ENCODE measurements at places on chromosomes 12 and 14.

- DNase-seq = no peak
Observed at GRCh38 chr14:96088911-96089310, 49.7 kb downstream of the C14orf132 start.

GRCh38 chr12:100077367-100077766 lies 65.3 kb downstream of the BLTP3B start:
- peak; percentile 31 for DNase-seq

- DNase-seq = no peak
Observed at GRCh38 chr12:112527501-112527900, 108.8 kb downstream of the PTPN11 start.

DNA sequence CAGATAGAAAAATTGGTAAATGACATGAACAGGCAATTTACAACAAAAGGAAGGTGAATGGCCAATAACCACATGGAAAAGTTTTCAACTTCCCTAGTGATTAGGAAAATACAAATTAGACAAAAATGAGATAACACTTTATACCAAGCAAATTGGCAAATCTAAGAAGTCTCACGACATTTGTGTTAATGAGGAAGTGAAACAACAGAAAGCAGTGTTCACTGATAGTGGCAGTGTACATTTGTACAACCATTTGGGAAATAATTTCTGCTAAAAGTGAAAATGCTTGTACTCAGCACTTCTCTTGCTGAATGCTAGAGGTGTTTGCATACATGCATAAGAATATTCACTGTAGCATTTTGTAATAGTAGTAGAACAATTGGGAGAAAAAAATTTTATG lies 126.6 kb downstream of the LLPH start:
- no peak for DNase-seq
